HFFc6 (cell line): ENCODE measurements at places on chromosomes 5 and 9. TPM values are rescaled to one million over a fixed set of nuclear protein-coding genes. Genes with fewer than 3 reads are reported as not detected.
A peak's percentile ranks its signal among the peaks of the same experiment; 100 is the strongest.

POU5F2 gene
- 0.06 and 0.13 TPM in 2 replicates for total RNA-seq

ZBTB26 gene
- total RNA-seq: 4.4 to 5.0 TPM (median 4.9 TPM) in 3 replicates

SLC4A9 gene
- total RNA-seq: not detected in 3 replicates

CWC27 gene
- total RNA-seq: 18.6 to 25.7 TPM (median 23.5 TPM) in 3 replicates

CDKN2A gene
- total RNA-seq: 53.9 to 124 TPM (median 77.9 TPM) in 3 replicates

LHX3 gene
- total RNA-seq: not detected in 3 replicates

DNA sequence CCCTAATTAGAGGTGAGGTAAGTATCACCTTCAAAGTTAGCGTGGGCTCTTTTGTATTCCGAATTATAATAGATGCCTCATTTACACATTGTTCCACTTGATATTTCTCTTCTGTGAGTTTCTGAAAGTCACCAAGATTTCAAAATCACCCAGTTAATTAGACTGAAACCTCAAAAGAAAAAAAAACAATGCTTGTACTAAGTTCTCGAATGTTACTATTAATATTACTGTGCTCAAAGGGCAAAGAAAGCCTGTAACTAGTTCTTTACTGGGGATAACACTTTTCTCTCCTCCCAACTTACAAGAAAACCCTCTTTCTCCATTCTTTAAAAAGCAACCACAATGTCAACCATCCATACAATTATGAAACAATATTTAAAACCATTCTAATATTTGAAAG is 98.5 kb downstream of the STRBP start:
- H3K4me1 ChIP-seq: no peaks in the 10 kb centered on the region
- DNase-seq: no peak
- peaks cover 5% of the 10 kb centered on the region for H3K27me3 ChIP-seq
- no peaks in the 10 kb centered on the region for H3K36me3 ChIP-seq

GRCh38 chr9:114559830-114560513 is 27.6 kb upstream of the ATP6V1G1 start:
- no peak overlapping the region for H3K4me3 ChIP-seq
- no peak overlapping the region for H3K27ac ChIP-seq
- no peaks in the 10 kb centered on the region for H3K4me1 ChIP-seq
- no peak for DNase-seq
- peaks cover 7% of the 10 kb centered on the region for H3K27me3 ChIP-seq
- no peaks in the 10 kb centered on the region for H3K36me3 ChIP-seq

DNA sequence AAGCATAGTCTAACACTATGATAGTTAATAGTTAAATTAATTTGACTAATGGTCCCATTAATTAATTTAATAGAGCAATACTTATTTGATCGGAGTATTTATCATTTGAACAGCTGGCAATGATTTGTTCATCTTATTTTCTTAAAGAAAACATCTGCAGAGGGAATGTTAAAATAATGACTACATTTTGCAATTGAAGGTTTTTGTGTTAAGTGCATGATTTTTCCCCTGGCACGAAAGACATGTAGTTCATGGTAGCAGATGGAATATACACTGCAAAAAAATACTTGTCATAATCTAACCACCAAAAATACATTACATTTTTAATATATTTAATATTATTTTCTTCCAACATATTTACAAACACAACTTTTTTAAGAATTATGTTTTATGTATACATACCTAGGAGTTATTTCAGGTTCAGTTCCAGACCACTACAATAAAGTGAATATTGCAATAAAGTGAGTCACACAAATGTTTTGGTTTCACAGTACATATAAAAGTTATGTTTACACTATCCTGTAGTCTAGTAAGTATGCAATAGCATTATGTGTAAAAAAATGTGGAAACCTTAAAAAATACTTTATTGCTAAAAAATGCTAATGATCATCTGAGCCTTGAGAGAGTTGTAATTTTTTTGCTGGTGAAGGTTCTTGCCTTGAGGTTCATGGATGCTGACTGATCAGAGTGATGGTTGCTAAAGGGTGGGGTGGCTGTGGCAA is 292.6 kb upstream of the DAB2 start:
- H3K27ac ChIP-seq: no peak overlapping the region
- no peak for DNase-seq
- no peak overlapping the region for H3K4me3 ChIP-seq
- H3K27me3 ChIP-seq: no peaks in the 10 kb centered on the region; the same call in 1 of the 2 replicates
- peaks cover 37% of the 10 kb centered on the region for H3K4me1 ChIP-seq
- no peaks in the 10 kb centered on the region for H3K36me3 ChIP-seq

GRCh38 chr9:134377143-134377484 is 50.9 kb downstream of the RXRA start:
- no peak overlapping the region for H3K27ac ChIP-seq
- no peaks in the 10 kb centered on the region for H3K27me3 ChIP-seq
- no peak overlapping the region for H3K4me3 ChIP-seq
- peaks cover 17% of the 10 kb centered on the region for H3K4me1 ChIP-seq
- H3K36me3 ChIP-seq: no peaks in the 10 kb centered on the region

DNA sequence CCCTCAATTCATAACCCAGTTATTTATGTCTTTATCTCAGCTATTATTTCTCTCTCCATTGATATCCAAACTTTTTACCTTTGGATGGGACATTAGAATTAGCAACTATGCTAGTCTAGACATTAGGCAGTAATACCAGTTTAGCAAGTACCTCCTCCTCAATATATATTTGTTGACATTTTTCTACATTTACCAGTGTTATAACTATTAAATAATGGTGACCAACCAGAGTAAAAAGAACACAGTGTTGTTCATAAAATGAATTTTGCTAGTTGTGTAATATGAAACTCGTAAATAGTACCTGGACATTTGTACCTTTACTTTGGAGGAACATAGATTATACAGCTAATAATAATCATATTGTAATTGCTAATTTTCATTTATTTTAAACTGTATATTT is 554.6 kb upstream of the CDH6 start:
- H3K4me3 ChIP-seq: no peak overlapping the region
- H3K36me3 ChIP-seq: no peaks in the 10 kb centered on the region
- no peaks in the 10 kb centered on the region for H3K4me1 ChIP-seq
- no peak overlapping the region for H3K27ac ChIP-seq

GRCh38 chr9:70114898-70115297 is 71.2 kb downstream of the MAMDC2 start:
- peaks cover 4% of the 10 kb centered on the region; the same call in 1 of the 2 replicates for H3K36me3 ChIP-seq
- H3K27ac ChIP-seq: no peak overlapping the region
- H3K4me3 ChIP-seq: no peak overlapping the region
- no peaks in the 10 kb centered on the region for H3K27me3 ChIP-seq
- peaks cover 95% of the 10 kb centered on the region for H3K4me1 ChIP-seq

- peak within 1 kb of the TSS; percentile 84 for H3K4me3 ChIP-seq
- H3K36me3 ChIP-seq: no peaks in the 10 kb centered on the region
- H3K4me1 ChIP-seq: peaks cover 17% of the 10 kb centered on the region
- H3K27me3 ChIP-seq: peaks cover 4% of the 10 kb centered on the region
- peak; percentile 30 for DNase-seq
- 0 out of 2 replicates have a peak within 1 kb of the TSS, but pooled peaks have one; percentile 52 for H3K27ac ChIP-seq
Measured at GRCh38 chr9:136095070-136096058, at the start of gene NACC2. TSS of gene NACC2 (minus strand) at chr9:136095289. CDS start at chr9:136050521, 44,768 bp downstream.

- H3K27ac ChIP-seq: no peak overlapping the region
- no peaks in the 10 kb centered on the region for H3K36me3 ChIP-seq
- no peak overlapping the region for H3K4me3 ChIP-seq
- peaks cover 3% of the 10 kb centered on the region; the same call in 1 of the 2 replicates for H3K27me3 ChIP-seq
- peak; percentile 14 for DNase-seq
Measured at GRCh38 chr9:72292874-72293607, 72.0 kb downstream of the ZFAND5 start.

DNA sequence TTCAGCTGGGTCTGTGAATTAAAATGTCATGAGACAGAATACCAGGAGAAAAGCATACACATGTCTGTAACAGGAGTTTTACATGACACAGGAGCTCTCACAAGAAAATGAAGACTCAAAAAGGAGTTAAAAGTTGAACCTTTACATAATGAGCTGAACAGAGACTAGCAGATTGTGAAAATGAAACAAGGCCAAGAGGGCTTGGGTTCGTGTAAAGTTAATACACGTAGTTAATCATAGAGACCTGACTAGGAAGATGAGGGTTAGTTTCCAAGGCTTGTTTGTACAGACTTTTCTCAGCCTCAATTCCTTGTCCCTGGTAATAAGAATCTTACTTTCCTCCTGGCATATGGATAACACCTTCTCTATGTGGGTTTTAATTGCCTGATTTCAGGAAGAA is 1294.0 kb downstream of the MAT2B start:
- peaks cover 7% of the 10 kb centered on the region for H3K36me3 ChIP-seq
- H3K27ac ChIP-seq: no peak overlapping the region
- no peaks in the 10 kb centered on the region for H3K27me3 ChIP-seq
- no peak for DNase-seq
- no peaks in the 10 kb centered on the region for H3K4me1 ChIP-seq

DNA sequence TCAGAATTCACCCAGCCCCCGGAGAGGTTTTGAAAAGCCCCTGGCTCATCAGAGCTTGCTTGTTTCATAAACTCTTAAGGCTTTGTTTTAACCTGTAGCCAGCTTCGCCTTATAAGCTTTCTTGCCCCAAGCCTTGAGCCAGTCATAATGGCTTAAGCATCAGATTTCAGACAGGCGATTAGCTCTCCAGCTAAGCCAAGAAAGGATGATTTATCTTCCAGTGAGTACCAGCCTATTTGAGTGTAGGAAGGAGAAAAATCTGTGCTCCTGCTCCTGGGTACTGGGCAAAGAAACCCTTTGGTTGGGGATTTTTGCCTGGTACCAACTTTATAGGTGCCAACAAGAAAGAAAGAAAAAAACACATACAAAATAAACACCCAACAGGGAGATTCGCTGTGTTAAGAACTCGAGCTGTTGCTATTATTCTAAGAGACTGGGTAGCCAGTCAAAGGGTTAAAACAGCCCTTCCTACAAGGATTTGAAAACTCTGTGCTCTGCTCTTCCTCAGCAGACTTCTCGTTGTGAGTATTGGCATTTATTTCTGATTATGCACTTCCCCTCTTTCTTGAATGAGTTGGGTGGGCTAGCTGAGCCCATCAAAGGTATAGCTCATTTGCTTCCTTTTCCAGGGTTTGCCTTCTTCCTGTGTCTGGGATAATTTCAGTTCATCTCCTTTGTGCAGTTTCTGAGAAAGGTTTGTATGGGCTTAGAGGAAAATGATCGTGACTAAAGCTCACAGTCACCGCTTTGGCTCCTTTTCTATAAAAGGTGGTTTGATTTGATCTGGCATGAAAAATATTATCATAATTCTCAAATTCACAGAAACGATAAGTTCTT is 157.2 kb upstream of the DMRT1 start:
- peak overlapping the region; percentile 89 for H3K4me3 ChIP-seq
- H3K36me3 ChIP-seq: peaks cover 11% of the 10 kb centered on the region
- peaks cover 62% of the 10 kb centered on the region for H3K4me1 ChIP-seq

DNA sequence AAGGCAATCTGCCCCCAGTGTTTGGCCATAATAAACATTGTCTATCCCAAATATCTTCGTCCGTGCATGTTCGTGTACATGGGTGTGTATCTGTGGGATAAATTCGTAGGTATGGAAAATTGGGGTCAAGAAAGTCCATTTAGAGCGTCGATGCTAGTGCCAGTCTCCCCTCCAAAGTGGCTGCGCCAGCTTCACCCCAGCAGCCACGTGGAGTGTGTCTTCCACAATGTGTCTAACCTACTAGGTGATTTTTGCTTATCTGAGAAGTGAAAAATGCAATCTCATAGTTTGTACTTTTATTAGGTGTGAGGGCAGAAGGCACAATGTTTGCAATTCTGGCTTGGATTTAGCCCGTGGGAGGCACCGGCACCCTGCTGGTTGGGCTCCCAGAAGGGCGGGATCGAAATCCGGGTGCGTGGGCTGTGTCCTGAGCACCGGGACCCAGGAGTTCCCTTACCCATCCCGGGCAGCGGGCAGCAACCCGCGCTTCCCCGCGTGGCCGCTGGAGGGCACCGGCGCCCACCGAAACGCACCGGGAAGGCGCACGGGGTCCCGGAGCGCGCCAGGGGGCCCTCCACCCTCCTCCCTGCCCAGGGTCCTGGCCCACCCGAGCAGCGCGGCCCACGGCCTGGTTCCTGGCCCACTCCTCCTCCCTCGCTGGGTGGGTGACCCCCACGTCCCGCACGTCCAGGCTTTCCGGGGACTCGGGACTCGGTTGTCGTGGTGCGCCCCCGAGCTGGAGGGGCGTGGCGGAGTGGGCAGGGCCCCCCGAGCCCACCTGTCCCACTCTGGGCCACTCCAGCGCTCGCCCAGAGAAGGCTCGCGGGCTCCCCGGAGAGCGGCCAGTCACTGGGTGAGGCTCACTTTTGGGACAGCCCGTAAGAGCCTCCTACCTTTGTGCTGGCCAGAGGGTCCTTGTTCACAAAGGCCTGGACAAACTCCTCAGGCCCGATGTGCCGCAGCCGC is 55.4 kb upstream of the RNF130 start:
- H3K27me3 ChIP-seq: peaks cover 10% of the 10 kb centered on the region
- H3K36me3 ChIP-seq: no peaks in the 10 kb centered on the region
- no peak overlapping the region for H3K27ac ChIP-seq

- DNase-seq: no peak
- H3K4me1 ChIP-seq: peaks cover 16% of the 10 kb centered on the region
- peaks cover 9% of the 10 kb centered on the region; the same call in 1 of the 2 replicates for H3K27me3 ChIP-seq
- no peak overlapping the region for H3K4me3 ChIP-seq
Measured at GRCh38 chr9:16294133-16294770, 576.2 kb downstream of the BNC2 start.

DNA sequence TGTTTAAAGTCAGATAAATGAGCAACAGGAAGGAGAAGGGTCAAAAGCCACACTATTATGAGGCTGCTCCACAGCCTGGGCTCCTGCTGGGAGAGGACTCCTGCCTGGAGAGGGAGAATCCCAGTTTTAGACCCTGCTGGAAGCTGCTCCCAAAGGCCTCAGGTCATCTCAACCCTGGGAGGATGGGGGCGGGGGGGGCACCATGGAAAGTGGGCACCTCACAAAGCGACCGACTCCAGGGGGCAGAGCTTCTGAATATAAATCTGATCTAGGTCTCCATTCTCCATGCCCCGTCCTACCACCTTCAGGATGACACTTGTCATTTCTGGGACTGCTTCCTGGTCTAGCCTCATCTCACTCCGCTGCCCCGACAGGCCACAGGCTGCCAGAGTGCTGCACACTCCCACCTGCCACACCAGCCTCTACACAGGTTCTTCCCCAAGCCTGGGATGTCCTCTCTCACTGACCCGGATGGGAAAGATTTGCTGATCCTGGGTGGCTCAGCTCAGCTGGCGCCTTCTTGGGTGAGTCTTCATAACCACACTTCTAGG is 183.4 kb downstream of the GAPVD1 start:
- no peak overlapping the region for H3K27ac ChIP-seq
- H3K4me3 ChIP-seq: no peak overlapping the region
- no peaks in the 10 kb centered on the region; the same call in 1 of the 2 replicates for H3K27me3 ChIP-seq
- DNase-seq: no peak

- H3K27ac ChIP-seq: no peak overlapping the region
- H3K36me3 ChIP-seq: no peaks in the 10 kb centered on the region
- H3K27me3 ChIP-seq: peaks cover 5% of the 10 kb centered on the region; the same call in 1 of the 2 replicates
- no peaks in the 10 kb centered on the region for H3K4me1 ChIP-seq
- H3K4me3 ChIP-seq: no peak overlapping the region
Measured at GRCh38 chr5:42064821-42065220, 139.7 kb downstream of the FBXO4 start.

- no peak overlapping the region for H3K4me3 ChIP-seq
- no peak overlapping the region for H3K27ac ChIP-seq
- no peaks in the 10 kb centered on the region for H3K36me3 ChIP-seq
- peaks cover 2% of the 10 kb centered on the region; the same call in 1 of the 2 replicates for H3K4me1 ChIP-seq
- no peak for DNase-seq
- H3K27me3 ChIP-seq: peaks cover 21% of the 10 kb centered on the region
Measured at GRCh38 chr9:109323771-109324170, 2.9 kb upstream of the EPB41L4B start.
